ENCODE measurements at places on chromosomes 4 and X.

GRCh38 chr4:47668810-47669408, 169.0 kb downstream of the CORIN start:
- DNase-seq: no peak

DNA sequence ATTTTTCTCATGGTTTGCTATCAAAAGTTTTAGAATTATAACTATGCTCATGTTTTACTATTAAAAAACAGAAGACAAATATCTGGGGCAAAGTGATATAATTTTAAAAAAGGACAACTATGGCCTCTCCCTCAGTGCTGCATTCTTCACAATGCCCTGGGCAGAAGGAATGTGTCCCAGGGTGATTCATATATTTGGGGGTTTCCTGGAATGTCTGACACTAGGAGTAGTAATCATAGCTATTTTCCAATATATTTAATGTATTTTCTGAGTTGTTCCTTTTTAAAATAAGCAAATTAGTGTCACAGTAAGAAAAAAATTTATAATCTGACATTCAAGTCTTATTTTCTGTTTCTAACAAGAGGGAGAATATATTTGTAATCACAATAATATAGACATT, 281.7 kb downstream of the UNC5C start:
- no peak for DNase-seq

GRCh38 chr4:95428291-95429070, 120.3 kb downstream of the UNC5C start:
- DNase-seq: no peak

DNA sequence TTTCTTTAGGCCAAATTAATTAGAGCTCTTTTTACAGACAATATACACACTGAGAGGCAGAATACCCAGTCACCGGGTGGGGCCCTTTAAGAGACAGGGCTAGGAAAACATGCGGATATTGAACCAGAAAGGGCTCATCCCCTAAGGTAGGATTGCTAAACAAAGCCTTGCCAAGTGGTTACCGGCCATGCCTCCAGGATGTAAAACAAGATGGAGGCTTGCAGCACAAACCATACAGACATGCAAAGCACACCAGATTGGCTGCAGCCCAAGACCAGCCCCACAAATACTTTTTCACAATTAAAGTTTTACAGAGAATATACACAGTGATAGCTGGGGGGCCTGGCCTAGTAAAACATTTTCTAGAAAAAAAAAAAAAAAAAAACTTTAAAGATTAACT, 210.0 kb downstream of the KLHL4 start:
- no peak for DNase-seq

DNA sequence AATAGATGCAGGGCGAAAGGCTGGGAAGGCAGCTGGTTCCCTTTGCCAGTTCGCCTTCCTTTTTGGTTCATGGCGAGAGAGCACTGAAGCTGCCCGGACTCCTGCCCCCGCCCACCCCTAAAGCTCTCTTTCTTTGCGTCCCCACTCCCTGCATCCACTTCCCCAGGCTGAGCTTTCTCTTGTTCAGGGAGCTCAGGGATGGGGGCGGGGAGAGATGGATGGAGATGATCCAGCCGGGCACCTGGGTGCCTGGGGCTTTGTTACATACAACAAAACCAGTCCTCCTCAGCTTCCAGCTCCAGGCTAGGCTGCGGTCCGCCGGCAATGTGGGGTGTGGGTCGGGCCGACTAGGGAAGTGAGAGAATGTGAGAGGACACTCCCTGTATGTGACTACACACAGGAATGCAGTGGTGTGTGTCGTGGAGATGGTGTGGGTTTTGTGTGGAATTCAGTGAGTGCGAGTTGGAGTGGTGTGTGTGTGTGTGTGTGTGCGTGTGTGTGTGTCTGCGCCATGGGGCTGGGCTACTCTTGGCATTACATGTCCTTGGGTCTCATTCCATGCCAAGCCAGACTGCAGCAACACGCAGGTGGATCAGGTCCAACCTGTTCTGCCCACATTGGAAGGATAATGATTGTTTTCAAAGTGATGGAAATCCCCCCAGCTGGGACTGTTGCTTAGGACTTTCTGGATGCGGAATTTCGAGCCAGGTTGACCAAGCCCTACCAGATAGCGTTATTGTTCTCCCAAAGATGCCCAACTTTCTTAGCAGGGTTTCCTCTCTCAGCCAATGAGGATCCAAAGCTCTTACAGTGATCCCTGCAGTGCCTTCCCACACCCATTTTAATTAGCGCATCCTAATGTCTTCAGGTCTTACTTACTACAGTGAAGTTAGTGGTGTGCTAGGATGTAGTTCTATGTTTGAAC, 149.4 kb upstream of the CHRDL1 start:
- no peak for DNase-seq

DNA sequence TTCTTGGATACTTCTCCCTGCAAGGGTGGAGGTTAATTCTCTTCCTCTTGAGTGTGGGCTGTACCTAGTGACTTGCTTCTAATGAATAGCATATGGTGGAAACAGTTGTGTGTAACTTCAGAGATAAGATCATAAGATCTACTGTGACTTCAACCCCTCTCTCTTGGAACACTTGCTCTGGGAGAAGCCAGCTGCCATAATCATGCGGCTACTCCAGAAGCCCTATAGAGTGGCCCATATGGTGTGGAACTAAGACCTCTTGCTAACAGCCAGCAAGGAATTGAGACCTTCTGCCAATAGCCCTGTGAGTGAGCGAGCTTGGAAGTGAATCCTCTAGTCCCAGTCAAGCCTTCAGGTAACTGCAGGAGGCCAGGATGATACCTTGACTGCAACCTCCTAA, 81.1 kb downstream of the RBMX2 start:
- no peak for DNase-seq

DNA sequence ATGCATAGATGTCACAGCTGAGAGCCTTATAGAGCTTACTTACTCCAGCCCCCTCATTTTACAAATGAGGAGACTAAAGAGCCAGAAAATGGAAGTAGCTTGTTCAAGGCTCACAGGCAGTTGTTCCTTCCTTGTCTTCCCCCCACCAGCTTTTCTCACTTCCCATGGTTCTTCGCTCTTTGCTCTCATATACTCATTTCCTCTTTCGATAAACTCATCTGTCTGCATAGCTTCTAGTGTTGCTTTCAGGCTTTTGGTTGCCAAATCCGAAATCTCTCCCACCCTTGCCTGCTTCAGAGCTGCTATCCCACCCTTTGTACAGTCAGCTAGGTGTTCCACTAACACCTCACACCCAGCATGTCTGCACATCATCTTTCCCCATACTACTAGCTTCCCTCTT, 25.0 kb upstream of the GJB1 start:
- no peak for DNase-seq

- no peak for DNase-seq
Measured at GRCh38 chr4:140529434-140529833, 5.5 kb downstream of the ELMOD2 start.

DNA sequence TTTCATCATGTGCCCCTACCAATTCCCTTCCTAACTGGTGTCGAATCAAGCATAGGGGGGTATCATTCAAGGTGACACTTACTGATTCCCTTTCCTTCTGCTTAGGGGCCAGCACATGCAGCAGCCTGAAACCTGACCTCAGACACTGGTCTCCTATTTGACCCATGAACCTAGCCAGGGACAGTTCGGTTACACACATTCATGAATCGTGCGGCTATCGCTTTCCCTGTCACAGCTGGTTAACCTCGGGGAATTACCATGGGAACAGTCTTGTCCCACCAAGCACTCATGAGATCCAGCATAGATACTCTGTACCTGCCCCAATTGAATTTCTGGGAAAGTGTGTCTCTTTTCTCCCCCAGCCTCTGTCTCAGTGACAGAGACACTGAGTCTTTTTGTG, 140.4 kb downstream of the ZNF674 start:
- DNase-seq: no peak

DNA sequence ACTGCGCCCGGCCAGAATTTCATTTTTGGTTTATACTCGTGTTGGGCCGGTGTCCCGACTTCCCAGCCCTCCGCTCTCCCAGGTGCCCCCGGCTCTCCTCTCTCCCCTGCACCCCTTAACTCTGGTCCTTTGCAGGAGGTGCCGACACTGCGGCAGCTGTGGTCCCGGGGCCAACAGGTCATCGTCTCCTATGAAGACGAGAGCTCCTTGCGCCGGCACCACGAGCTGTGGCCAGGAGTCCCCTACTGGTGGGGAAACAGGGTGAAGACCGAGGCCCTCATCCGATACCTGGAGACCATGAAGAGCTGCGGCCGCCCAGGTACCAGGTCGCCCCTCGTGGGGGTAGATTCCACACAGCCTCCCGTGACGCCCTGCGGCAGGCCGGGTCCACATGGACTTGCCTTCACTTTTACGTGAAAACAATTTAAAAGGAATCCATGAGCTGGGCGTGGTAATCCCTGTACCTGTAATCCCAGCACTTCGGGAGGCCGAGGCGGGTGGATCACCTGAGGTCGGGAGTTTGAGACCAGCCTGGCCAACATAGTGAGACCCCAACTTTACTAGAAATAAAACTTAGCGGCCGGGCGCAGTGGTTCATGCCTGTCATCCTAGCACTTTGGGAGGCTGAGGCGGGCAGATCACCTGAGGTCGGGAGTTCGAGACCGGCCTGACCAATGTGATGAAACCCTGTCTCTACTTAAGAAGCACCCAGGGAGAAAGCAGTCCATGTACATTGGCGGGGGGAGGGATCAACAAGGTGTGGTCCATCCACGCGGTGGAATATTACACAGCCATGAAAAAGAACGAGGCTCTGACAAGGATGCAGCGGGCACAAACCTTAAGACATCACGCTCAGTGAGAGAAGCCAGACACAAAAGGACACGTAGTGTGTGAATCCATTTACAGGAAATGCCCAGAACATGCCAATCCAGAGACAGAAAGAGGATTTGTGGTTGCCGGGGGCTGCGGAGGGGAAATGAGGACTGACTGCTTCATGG, 12.0 kb downstream of the PLCXD1 start:
- DNase-seq: no peak

DNA sequence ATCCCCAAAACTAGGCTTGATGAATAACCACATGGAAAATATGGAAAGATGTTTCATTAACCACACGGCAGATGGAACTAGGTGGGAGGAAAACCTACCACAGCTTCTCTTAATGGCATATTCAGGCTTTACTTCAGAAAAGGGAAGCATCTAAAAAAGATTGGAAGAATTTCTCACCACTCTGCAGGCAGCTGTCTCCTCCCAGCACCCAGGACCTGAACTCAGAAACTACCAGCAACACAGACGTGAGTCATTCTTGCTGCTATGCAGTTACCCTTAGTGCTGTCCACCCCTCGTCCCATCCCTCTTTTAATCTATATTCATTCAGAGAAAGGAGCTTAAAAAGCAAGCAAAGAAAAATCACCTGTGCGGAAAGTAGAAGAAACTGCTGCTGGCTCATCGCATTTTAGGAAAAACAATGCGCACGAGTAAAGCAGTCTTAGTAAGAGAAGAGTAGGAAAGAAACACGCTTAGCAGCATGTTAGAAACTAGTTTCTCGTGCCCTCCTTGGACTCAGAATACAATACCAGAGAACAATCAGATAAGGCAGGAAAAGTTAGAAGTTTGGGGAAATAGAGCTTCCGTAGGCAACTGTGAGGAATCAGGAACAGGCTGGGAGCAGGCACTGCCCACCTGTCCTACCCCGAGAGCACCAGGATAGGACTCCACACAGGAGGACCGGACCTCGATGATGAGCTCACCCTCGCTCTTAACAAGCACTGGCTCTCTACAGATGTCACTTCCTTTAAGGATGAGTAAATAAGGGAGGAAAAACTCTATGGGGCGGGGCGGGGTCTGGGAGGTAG, 48.1 kb upstream of the ENPP6 start:
- DNase-seq: no peak

GRCh38 chr4:147233-147632, 22.9 kb downstream of the ZNF718 start:
- DNase-seq: no peak

GRCh38 chr4:84917086-84917821, 49.2 kb downstream of the WDFY3 start:
- peak; percentile 59 for DNase-seq

GRCh38 chr4:18813055-18813454, 791.5 kb upstream of the LCORL start:
- DNase-seq: no peak

GRCh38 chrX:104195489-104196084, 29.3 kb downstream of the FAM199X start:
- DNase-seq: no peak

- DNase-seq: no peak
Measured at GRCh38 chr4:62806816-62807215, 1602.4 kb downstream of the TECRL start.

DNA sequence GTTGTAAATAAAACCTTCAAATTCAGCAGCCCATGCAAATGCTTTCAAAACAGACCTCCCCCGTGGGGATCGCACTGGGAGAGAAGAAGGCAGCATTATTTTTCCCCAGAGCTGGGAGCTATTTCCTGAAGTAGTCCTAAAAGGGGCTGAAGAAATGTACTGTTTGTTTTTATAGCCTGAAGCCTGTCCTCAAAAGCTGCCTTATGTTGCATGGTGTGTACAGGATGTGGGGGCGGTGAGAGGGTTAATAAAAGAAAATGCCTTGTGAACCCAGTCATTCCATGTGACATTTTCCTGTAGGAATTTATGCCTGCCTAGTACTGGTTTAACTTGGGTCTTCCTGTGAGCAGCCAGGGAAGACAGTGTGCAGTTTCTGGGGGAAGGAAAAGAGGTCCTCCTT, 144.1 kb downstream of the SOWAHB start:
- no peak for DNase-seq

DNA sequence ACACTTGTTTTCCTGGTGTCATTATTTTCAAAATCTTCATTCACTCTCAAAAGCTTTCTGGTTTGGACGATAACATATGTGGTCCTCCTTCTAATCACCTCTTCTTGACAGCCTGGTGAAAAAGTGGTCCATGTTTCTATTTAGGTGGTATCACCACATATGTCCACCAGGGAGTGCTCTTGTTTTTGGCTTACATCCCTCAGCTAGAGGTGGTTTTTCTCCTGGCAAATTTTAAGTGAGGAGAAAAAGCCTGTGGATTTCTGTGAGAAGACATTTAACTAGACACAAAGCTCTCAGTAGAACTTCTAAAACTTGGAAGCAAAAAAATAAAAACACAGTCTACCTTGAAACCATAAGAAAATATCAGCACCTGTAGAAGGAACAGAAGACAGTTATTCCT, 58.0 kb upstream of the FRMPD4 start:
- DNase-seq: no peak

DNA sequence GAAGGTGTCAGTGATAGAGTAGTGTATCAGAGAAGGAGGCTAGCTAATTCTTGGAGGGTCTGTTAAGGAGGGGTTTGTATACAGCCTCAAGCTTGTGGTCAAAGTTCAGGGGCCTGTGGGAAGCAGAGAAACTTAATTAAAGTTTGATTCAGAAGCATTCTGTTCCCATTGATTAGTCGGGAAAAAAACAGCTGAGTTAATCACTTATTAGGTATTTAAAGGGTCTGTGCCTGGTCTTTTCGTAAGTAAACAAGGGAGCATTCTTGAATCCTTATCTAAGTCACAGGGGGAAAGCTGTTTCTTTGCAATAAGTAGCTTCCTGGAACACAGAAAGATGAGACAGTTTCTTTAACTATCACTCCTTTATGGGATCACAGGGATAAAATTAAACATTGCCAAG, 492.1 kb downstream of the PCDH10 start:
- DNase-seq: no peak

DNA sequence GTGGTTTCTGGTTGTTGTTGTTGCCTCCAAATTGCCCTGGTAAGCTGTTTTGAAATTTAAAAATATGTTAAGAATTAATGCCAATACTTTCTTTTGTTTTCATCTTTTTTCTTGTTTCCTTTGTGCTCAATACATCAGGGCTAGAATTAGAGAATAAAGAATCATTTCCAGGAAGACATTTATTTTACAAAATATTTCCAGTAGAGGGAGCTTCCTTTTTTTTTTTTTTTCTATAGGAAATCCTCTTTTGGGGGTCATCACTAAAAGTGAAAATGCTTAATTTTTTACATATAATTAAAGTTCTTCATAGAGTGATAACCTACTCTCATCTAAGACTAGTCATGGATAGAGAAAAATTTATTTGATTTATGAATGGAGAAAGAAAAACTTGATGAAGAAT, 2.4 kb downstream of the GLRA3 start:
- no peak for DNase-seq

Measured in cerebellar nuclear complex (tissue), 1 donor.